ENCODE measurements at places on chromosomes 2 and 18. TPM values are rescaled to one million over a fixed set of nuclear protein-coding genes. Genes with fewer than 3 reads are reported as not detected.

The SAG gene
- total RNA-seq, result not detected

The AFF3 gene
- total RNA-seq, result not detected

The CTDP1 gene
- 16.4 TPM for total RNA-seq

The RUFY4 gene
- not detected for total RNA-seq

The TNFAIP6 gene
- total RNA-seq, result 1.2 TPM

The ZBTB7C gene
- 0.17 TPM for total RNA-seq

The CNRIP1 gene
- total RNA-seq, result 2.1 TPM

The L3MBTL4 gene
- not detected for total RNA-seq

The ALK gene
- not detected for total RNA-seq

The NDUFB3 gene
- 141 TPM for total RNA-seq

The SLC8A1 gene
- 0.34 TPM for total RNA-seq

The CACNB4 gene
- total RNA-seq, result 0.08 TPM
